NCI-H446 treated with DMSO at 0.1 percent for 48 hours (cell line): ENCODE measurements at places on chromosomes 6 and 20.

GRCh38 chr6:34063651-34064050 is 82.2 kb downstream of the GRM4 start:
- DNase-seq, result peak; percentile 51

GRCh38 chr6:163133017-163133416 is 281.5 kb upstream of the QKI start:
- DNase-seq, result no peak

- DNase-seq, result no peak
Measured at GRCh38 chr20:10720565-10720964, 46.8 kb upstream of the JAG1 start.

DNA sequence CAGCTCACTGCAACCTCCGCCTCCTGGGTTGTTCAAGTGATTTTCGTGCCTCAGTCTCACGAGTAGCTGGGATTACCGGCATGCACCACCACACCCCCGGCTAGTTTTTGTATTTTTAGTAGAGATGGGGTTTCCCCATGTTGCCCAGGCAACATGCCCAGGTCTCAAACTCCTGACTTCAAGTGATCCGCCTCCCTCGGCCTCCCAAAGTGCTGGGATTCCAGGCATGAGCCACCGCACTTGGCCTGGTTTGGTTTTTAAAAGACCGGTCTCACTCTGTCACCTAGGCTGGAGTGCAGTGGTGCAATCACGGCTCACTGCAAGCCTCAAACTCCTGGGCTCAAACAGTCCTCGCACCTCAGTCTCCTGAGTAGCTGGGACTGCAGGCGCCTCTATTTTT is 40.1 kb downstream of the VSTM2L start:
- no peak for DNase-seq

DNA sequence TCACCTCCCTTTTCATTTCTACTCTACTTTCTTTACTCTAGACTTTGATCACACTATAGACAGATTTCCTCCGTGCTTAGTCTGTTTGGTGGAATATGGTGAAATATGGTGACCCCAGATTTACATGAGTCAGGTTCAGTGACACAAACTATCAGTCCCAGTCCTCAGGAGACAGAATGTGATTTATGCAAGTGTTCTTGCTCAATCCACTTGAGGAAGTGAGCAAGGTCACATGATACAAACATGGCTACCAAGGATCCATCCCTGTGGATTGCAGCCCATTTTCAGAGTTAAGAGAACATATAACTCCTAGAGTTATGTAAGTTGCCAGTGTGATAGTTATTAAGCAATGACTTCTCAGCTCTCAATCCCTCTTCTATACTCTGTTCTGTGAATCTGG is 23.7 kb upstream of the TSHZ2 start:
- DNase-seq, result no peak

DNA sequence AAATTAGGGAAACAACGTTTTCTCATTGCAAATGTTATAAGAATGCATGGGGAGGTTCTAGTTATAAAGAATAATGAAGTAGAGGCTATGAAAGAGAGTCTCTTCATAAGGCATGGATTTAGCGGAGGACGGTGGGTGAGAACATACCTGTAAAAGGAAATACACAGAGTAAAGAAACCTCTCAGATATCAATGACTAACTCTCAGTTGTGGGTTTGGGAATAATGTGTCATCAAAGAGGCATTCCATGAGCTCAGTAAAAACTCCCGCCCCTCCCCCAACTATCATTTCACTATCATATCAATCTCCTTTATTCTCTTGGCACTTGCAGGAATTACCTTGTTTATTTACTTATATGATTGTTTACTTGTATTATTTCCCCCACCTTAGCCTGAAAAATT is 695.4 kb downstream of the PTPRT start:
- no peak for DNase-seq

- DNase-seq, result no peak
Measured at GRCh38 chr6:14674867-14675648, 557.5 kb downstream of the CD83 start.

- no peak for DNase-seq
Measured at GRCh38 chr6:130417951-130418350, 52.1 kb downstream of the TMEM200A start.

DNA sequence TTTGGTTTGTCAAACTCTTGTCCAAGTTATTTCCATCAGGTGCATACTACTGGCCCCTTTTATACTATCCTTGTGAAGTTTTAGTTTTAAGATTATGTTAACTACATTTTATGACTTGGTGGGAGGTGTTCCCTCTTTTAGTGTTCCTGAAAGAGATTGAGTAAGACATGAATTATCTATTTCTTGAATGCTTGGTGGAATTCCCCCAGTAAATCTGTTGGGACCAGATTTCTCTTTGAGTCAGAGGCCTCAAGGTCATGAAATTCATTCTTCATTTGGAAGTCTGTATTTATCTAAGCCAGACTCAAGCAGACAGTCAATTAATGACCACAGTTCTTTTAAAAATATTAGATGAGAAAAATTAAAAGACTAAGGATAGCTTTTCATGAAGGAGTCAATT is 81.3 kb downstream of the MOXD1 start:
- no peak for DNase-seq

DNA sequence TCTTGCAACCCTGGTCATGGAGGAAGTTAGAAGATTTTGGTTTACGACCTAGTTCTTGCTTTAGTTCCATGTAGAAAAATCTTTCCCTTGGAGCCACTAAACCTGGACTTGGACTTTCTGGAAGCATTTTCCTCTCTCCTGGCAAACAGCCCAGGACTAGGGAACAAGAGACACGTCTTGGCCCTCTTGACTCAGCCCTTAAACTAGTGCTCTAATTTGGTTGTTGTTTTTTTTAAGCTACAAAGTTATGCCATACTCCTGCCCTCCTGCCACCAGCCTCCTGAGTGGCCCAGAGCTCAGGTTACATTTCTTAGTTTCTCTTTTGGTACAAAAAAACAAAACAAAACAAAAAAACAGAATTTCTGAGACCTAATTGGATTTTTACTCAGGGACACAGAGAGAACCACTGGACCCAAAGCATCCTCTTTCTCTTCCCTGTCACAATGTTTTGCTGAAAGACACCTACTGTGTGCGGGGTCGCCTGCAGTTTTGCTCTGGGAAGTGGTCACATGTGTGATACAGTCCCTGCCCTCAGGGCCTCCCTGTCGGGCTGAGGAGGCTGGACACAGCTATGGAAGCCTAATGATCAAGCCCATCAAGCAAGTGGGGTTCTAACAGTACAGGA is 32.3 kb upstream of the SCUBE3 start:
- DNase-seq, result no peak

GRCh38 chr6:168783720-168784119 is 342.7 kb downstream of the SMOC2 start:
- DNase-seq, result no peak

- peak; percentile 46 for DNase-seq
Measured at GRCh38 chr6:1609648-1610496, at the start of gene FOXC1. Gene FOXC1, plus strand, starts transcription at chr6:1609915. Its CDS starts 531 bp downstream, at chr6:1610446.

DNA sequence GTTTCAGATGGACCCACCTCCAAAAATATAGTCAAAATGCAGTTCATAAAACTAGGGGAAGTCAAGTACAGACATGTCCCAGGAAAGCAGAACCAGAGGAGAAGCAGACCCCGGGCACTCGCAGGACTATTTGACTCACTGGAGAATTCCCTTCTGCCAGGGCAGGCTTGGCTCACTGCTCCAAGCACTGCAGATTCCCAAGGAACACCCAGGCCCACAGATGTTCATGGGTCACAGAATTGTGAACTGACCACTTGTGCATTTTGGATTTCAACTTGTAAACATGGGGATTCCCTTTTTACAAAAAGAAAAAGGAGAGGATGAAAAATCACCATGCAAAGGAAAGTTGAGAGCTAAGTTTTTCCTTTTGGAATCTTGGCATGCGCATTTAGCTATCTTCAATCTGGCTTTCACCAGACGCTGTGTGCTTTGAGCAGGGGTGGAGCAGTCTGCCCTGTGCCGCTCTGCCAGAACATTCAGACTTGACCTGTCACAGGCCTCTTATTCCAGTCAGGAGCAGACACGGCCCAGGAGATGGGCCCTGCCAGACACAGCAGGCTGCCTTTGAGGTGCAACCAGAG is 237.5 kb upstream of the TAB2 start:
- DNase-seq, result no peak

DNA sequence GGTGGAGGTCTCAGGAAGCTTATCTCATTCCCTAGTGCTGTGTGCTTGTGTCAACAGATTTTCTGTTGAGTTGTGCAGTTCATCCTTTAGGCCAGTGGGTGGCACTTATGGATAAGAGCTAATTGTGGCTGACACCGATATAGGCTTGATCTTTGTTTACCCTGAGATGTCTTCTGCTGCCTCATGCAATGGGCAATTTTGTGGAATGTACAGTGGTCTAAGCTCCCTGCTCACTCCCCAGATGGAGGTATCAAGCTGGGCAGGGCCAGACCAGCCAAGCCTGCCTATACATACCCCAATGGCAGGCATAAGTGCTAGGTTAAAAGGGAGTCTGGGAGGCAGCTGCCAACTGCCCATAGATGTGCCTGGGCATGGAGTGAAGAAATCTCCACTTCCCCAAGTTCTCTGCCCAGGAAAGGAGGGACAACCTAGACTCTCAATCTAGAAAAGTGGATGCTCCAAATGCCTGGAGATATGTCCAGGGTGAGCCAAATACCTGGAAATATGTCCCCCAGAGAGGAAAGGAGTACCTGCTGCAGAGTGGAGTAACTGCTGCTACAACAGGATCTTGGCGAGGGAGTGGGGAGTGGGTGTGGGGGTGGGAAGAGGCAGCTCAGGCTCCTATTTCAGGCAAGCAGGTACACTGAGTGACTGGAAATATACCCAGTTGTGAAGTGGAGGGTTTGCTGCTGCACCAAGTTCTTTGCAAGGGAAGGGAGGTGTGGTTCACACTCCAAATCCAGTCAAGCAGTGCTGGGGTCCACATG is 53.2 kb upstream of the ARG1 start:
- DNase-seq, result peak; percentile 2

DNA sequence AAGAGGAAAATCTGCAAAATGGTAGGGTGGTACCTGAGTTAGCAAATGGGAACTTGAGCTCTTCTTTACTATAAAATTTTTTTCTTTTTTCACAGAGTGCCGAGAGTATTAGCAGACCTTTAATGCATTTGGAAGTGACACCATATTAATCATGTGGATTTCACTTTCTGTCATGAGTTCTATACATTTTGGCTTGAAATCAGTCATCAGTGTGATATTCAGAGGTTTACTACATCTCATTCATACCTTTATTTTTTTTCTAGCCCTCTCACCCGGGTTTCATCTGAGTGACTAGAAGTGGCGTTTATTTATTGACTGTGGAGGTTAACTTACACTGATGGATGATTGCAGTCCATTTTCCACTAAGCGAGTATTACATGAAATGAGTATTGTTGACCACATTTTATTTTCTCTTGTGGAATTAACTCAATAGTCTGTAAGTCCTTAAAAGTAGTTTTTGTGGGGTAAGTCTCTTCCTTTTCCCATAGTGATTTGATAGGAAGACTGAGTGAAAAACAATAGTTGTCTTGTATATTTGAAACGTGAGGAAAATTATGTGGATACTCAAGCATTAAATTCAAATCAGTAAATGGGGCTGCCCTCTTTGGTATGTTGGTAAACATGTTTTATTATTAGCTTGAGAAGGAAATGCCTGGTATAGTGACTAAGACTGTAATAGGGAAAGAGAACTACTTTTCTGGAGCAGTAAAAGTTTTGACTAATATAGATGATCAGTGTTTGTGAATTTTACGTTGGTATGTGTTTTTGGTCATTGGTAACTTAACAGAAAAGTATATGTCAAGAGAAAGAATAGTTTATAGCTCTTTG is 55.5 kb downstream of the JARID2 start:
- DNase-seq, result no peak

DNA sequence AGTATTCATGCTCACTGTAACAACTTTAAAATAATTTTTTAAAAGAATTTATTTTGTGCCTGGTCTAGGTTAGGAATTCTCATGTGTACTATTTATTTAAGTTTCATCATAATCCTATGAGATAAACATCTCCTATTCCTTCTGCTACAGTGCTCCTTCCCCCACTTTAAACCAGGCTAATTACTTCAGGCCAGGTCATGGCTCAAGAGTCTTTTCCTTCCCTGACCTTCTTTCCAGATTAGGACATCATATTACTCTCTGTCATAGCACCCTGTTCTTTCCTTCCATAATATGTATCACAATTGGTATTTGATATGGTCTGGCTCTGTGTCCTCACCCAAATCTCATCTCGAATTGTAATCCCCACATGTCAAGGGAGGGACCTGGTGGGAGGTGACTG is 239.0 kb downstream of the BTBD9 start:
- no peak for DNase-seq

DNA sequence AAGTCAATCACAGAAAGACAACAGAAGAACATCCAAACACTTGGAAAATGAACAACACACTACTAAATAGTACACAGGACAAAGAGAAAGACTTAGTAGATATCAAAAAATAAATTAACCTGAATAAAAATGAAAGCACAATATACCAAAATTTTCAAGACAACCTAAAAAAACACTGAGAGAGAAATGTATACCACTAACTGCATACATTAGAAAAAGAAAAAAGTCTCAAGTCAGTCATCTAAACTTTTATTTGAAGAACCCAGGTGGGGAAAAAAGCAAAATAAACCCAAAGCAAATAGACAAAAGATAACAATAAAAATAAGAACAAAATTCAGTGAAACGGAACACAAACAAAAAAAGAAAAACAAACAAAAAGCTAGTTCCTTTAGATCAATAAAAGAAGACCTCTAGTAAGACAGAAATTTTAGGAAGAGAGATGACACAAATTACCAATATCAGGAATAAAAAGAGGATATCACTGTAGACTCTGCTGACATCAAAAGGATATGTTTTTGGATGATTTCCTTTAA is 172.8 kb downstream of the TRIM27 start:
- DNase-seq, result no peak

- no peak for DNase-seq
Measured at GRCh38 chr6:140540743-140541142, 1166.3 kb upstream of the CITED2 start.

DNA sequence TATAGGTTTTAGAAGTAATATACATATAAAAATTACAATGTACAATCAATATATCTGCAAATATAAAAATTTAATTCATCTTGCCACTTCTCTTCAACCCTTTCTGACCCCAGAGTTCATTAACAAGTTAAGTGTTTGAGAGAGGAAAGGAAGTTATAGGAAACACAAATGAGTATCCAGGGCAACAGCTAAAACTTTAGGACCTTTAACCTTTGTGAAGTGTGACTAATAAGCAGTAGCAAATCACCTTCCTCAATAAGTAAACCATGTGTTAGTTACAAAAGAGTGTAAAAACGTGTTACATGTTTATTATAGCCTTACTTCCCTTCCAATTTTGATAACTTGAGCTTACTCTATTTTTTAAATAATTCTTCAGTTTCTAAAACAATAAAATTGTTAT is 73.4 kb upstream of the SIM1 start:
- no peak for DNase-seq

DNA sequence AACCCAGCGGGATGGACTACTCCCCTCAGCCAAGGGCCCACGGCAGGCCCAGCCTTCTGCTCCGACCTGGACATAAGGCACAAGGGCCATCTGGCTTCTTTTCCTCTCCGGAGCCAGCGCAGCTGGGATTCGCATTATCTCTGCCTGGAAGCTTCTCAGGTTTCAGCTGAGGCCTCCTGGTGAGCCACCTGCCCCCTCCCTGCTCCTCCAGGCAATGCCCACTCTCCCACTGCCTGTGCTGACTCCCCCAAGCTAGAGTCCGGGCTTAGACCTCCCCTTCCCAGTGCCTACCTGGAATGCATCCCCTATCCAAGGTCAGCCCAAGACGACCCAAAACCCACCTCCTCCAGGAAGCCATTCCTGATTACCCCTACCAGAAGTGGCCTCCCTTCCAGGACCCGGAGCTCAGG is 60.7 kb downstream of the EZR start:
- DNase-seq, result peak; percentile 91
